A549 (cell line): ENCODE measurements at places on chromosomes 6 and 20. TPM values are rescaled to one million over a fixed set of nuclear protein-coding genes. Genes with fewer than 3 reads are reported as not detected.
A peak's percentile ranks its signal among the peaks of the same experiment; 100 is the strongest.

Gene PSORS1C2
- 0.08 TPM in 1 of 3 replicates, not detected in the others for polyA plus RNA-seq

- DNase-seq = peak; percentile 93
These were observed 44.1 kb upstream of the ID1 start for GRCh38 chr20:31560746-31561598.

DNA sequence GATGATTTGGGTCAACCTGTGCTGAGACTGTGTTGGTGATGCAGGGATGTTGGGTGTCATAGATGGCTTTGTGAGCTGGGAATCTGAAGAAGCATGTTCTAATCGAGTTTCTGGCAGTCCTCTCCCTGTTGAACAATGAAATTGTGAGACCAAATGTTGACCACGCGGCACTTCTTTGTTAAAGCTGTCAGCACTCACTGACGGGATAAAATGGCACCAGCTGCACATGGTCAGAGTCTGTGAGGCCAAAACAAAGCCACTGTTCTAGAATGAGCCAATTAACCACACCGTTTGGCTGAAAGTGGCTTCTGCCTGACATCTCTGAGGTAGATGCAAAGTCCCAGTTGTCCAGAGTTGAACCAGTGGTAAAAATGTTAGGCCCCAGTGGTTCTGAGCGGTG, 562.2 kb downstream of the KIF16B start:
- no peak for DNase-seq

DNA sequence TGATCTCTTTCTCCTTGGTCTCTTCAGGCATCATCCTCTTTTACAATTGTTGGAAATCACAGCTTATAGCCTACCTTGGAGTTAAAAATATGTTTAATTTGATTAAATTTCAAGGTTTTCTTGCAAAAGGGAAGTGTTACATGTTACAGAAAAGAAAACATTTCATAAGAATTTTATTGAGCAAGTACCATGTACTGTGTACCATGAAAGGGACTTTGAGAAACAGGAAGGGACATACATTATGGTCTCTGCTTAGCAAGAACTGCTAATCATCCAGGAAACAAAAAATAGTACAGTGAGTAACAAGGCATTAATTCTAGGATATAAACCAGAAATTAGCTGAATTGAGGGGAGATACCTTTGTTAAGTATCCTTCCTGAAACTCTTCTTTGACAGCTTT, 145.3 kb upstream of the SPACA1 start:
- no peak for DNase-seq
